ENCODE measurements at places on chromosomes 1 and 21.

DNA sequence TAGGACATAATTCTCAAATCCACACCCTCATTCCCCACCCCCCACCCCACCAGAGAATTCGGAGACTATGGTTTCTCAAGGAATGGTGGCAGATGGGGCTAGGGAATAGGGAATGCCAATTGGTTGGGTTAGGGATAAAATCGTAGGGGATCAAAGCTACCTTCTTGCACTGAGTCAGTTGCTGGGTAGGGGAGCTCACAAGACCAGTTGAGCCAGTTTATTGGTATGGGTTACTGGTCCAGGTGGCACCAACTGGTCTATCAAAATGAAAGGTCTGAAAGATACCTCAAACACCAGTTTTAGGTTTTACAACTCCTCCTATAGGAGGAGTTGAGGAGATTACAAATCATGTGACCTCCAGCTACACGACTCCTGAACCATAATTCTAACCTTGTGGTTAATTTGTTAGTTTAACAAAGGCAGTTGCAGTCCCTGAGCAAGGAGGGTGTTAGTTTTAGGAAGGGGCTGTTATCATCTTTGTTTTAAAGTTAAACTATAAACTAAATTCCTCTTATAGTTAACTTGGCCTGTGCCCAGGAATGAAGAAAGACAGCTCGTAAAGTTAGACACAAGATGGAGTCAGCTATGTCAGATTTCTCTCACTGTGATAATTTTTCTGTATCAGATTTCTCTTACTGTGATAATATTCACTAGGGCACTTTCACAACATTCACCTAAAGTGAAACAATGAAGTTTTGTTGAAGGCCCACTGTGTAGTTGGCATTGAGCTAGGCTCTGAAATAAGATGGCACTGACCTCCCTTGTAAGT is 2.5 kb downstream of the SHISAL2A start:
- DNase-seq: no peak

- peak; percentile 27 for DNase-seq
These were observed 8.1 kb downstream of the LRRC53 start for GRCh38 chr1:74504125-74504932.

DNA sequence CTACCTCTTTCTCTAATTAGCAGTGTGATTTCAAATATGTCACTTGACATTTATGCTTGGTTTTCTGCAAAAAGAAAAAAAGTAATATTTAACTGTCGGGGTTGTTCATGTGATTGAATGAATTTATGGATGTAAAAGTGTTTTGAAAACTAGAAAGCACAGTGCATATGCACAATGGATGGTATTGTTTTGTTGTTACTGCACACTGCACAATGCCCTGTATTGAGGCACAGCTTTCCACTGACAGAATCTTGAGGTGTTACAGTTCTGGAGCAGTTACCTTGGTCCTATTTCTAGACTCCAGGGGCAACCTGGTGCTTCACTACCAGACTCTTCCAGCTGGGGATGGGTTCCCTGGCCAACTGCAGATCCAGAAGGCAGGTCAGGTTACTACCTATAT is 116.8 kb upstream of the L1TD1 start:
- DNase-seq: no peak

- DNase-seq: no peak
These were observed 16.6 kb downstream of the AGO3 start for GRCh38 chr1:35947547-35947946.

DNA sequence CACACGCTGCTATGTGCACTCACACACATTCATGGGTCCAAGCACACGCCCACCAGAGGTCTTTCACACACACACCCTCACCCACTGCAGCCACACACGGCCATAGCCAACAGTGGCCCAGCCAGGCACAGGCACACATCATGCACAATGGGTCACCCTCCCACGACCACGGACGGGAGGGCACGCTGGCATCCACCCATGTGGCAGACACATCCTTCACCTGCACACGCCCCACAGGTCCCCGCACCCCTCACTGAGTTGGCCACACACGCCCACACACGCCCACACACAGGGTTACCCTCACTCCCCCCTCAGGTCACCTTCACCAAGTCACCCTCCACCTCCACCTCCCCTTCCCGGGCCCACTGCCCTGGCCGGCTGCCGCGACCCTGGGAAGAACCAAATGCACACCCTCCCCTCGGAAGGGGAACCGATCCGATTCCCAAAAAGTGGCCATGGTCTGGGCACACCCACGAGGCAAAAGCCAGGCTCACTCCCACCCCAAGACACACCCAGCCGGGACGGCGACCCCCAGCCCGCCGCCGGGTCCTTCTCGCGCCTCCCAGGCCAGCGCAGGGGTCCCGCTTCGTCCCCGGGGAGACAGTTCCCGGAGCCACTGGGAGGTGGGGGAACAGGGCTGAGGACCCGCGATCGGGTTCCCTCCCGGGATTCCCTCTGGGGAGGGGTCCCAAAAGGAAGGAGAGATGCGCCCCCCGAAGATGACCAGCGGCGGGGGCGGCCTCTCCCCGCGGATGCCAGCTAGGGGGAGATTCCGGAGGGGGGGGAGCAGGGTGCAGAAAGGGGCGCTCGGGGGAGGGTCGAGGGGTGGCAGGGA is 860 bp downstream of the SDC3 start:
- DNase-seq: no peak

DNA sequence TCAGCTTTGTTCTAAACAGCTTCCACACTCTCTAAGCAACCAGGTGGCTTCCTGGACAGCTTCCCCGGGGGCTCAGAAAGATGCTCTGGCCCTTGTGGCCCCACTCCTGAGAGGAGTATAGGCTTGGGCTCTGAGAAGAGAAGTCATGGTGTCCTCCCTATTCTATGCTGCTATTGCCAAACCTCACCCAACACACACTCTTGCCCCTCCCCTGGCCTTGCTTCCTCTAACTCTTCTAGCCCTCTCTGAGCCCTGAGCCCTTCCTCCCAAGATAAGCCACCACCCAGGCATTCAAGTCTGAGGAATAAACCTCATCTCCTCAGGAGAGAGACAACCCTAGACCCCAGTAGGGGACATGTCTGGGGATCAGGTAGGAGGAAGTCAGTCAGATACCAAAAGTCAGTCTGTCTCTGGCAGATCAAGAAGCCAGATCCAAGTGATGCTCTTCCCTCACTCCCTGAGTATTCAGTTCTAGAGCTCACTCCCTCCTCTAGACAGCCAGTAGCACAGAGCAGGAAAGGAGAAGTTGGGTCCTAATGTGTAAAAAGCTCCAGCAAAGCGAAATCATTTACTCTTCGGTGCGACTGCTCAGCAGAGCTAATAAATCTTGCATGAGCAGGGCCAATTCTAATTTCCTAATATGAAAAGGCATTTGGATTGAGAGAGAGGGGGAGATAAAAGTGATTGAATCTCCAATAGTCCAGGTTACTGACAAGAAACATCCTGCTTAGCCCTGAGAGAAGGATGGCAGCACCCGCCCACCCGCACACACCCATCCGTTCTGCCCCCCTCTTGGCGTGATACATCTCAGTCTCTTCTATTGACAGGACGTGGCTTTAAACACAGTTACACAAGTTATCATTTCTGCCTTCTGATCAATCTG is 50.5 kb downstream of the DMAP1 start:
- no peak for DNase-seq

GRCh38 chr1:14929547-14930246 is 223.8 kb upstream of the TMEM51 start:
- DNase-seq: no peak

GRCh38 chr1:67626090-67626860 is 58.7 kb upstream of the GADD45A start:
- DNase-seq: no peak

DNA sequence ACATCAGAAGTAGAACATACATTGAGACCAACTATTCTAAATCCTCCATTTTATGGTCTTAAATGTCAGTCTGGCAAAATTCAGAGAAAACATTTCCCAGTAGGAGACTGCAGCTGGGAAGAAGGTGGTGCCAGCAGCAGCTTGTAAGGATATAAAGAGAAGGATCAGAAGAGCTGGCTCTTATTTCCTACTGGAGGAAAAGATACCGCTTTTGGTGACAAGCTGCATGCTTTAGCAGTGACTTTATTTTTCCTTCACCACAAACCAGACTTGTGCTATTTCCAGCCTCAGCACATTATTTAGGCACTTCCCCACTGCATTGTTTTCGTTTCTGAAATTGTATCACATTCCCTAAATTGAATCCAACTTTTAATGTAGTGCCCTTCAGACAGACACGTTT is 28.4 kb downstream of the RNF11 start:
- no peak for DNase-seq

GRCh38 chr1:30658014-30658336 is 65.4 kb downstream of the MATN1 start:
- no peak for DNase-seq

- peak; percentile 35 for DNase-seq
These were observed 1.0 kb downstream of the ZBTB17 start for GRCh38 chr1:15974855-15975254.

DNA sequence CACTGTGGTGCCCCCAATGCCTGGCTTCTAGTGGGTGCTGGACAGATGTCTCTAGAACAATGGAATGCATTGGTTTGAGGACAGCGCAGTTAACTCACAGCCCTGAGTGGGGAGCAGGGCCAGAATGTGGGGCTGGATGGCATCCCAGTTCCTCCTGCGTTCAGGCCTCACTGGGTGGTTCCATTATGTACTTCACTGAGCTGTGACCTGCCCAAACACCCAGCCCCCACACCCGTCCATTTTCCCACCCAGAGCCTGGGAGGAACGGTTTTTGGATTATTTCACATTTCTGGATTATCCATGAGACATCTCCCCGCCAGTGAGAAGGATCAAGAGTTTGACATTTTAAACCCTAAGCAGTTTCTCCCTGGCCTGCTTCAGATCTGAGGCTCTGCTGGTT is 55.3 kb upstream of the WASF2 start:
- DNase-seq: no peak

- DNase-seq: peak; percentile 55
These were observed 6.6 kb upstream of the RNU1-2 start for GRCh38 chr1:16888860-16889816.

- no peak for DNase-seq
These were observed 23.8 kb downstream of the EIF2D start for GRCh38 chr1:206588492-206588891.

GRCh38 chr1:164064501-164064900 is 494.5 kb upstream of the PBX1 start:
- no peak for DNase-seq

DNA sequence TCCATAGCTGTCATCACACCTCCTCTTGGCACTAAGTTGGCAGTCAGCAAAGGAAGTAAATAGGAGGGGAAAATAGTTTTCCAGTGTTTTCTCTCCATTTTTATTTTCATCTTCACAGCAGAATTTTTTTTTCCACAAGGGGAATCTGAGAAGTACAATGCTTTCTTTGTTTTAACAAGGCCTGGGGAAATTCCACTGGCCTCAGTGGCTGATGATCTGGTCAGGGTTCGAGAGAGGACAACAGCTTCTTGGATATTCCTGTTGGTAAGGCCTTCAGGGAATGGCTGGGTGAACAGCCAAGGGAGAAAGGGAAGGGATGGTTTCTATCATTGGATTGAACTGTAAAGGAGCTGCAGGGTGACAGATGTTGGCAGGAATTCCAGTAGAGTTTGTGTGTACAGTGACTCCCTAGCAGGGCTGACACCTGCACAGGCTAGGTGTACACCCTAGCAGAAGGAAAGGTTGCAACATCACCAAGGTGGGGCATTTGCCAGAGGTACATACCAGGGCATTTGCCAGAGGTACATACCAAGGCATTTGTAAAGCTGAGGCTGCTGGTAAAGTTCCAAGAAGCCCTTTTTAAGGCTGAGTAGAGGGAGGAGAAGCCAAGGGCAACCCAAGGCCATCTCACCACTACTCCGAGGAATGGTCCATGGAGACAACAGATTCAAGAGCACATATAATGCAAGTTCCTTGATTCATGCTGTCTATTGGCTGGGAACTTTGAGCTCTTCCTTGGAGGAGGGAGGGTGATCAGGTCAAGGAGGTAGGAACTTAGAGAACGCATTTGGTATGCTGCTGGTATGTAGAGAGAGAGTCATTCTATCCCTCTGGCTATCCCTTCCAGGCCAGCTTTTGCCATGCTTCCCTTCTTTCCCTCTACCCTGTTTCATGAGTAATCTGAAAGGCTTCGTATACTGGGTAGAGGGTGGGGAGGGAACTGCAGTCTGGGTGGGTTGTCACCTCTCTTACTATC is 3.1 kb downstream of the GJA5 start:
- no peak for DNase-seq

DNA sequence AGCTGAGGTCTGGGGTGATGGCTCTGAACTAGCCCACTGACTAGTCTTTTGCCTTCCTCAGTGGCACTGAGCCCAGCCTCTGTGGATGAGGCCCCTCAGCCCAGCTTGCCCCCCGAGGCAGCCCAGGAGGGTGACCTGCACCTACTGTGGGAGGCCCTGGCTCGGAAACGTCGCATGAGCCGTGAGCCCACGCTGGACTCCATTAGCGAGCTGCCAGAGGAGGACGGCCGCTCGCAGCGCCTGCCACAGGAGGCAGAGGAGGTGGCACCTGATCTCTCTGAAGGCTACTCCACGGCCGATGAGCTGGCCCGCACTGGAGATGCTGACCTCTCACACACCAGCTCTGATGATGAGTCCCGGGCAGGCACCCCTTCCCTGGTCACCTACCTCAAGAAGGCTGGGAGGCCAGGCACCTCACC is 87.8 kb downstream of the TRIM11 start:
- DNase-seq: no peak

- no peak for DNase-seq
These were observed 512.1 kb downstream of the LMO4 start for GRCh38 chr1:87840767-87841166.

GRCh38 chr1:40973912-40974311 is 5.6 kb upstream of the CTPS1 start:
- no peak for DNase-seq

- no peak for DNase-seq
These were observed 64.0 kb upstream of the GUCA2B start for GRCh38 chr1:42089246-42089645.

GRCh38 chr1:93768380-93768863 is 86.8 kb upstream of the BCAR3 start:
- DNase-seq: no peak

- DNase-seq: no peak
These were observed 12.3 kb downstream of the SERTAD4 start for GRCh38 chr1:210244746-210245367.

GRCh38 chr1:223074445-223075300 is 68.4 kb downstream of the TLR5 start:
- no peak for DNase-seq

DNA sequence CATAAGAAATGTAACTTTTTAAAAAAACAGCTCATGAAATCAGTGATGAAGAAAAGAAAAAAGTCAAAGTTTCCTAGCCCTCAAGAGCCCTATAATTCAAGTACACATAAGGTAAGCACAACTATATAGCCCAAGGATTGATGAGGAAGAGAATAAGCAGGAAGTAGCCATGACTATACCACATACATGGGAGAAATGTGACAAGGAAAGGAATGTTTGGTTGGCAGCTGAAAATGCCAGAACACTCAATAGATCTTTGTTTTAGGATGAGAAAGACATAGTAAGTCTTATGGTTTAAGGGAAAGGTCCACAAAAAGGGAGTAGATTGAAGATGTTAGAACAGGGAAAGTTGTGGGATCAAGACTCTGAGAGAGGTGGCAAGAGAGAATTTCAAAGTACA is 5.7 kb downstream of the DOCK7 start:
- no peak for DNase-seq

DNA sequence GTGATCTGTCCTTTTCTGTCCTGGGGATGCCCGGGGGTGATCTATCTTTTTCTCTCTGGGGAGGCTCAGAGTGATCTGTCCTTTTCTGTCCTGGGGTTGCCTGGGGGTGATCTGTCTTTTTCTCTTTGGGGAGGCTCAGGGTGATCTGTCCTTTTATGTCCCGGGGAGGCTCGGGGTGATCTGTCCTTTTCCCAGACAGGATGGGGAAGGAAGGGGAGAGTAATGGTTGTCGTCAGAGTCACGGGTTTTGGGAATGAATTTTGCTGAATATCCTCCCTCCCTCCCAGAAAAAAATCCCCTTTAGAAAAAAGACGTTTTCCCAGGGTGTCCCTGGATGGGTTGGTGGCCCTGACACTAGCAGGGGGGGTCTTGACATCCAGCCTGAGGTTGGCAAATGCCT is 91.5 kb downstream of the ARHGEF10L start:
- no peak for DNase-seq
